ENCODE measurements at places on chromosomes 6 and 20. TPM values are rescaled to one million over a fixed set of nuclear protein-coding genes. Genes with fewer than 3 reads are reported as not detected.

DNA sequence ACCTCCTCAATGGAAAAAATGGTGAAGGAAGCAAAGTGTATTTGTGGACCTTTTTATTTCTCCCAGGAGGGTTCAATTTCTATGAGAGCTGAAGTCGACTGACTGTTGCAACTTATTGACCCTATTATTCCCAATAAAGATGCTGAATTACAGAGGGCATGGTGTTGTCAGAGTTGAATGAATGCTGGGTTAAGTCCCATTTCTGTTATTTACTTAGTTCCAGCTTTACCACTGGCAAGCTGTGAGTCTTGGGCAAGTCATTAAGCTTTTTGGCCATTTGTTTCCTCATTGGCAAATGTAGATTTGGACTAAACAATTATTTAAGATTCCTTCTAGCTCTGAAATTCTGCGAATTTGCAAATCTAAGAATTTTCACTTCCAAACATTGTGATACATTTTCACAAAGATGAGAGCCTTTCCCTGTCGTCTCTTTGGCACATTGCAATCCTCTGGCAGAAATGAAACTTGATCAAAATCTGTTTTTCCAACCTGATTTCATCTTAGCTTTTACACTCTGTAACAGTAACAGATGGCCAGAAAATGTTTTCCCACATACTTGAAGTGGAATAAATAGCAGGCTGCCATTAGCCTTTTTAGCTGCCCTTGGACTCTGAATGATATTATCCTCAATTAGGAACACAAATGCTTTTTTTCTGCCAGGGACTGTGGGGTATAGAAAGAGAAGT lies 21.3 kb downstream of the BLTP3A start:
- no peak for DNase-seq
- no peak overlapping the region for H3K27ac ChIP-seq
- H3K4me1 ChIP-seq: peaks cover 1% of the 10 kb centered on the region

DNA sequence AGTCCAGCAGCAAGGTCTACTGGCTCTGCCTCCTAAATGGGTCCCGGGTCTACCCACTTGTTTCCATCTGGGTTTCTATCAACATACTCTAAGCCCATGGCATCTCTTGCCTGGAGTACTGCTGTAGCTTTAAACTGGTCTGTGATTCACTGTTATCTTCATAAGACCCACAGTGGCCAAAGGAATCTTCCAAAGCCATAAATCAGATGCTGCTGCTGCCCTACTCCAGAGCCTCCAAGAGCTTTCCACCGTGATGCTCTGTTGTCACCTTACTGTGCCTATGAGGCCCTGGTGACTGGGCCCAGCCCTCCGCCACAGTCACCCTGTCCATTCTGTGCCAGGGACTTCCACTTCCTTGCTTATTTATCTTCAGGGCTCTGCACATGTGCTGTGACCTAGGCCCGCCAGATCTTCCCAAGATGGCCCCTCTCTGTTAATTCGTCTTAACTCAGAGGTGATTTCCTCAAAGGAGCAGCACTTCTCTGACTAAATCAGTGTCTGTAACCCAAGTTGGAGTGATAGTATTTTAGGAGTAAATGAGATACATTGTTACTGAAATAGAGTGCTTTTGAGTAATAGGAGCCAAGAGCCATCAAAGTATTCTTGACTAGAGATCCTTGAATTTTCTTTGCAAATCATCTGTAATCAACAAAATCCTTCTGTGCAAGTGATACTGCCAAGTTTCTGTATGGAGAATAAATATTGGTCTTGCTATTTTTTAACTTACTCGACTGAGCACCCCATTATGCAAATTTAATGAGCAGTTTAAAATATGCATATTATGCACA lies 102.5 kb downstream of the PPP1R14C start:
- H3K27me3 ChIP-seq: no peaks in the 10 kb centered on the region
- H3K4me3 ChIP-seq: no peak overlapping the region
- peaks cover 19% of the 10 kb centered on the region for H3K4me1 ChIP-seq
- DNase-seq: no peak
- no peak overlapping the region for H3K27ac ChIP-seq
- no peaks in the 10 kb centered on the region for H3K36me3 ChIP-seq

GRCh38 chr20:22490287-22491193 lies 93.8 kb downstream of the FOXA2 start:
- no peaks in the 10 kb centered on the region for H3K27me3 ChIP-seq
- peak; percentile 89 for DNase-seq
- H3K4me1 ChIP-seq: no peaks in the 10 kb centered on the region
- H3K27ac ChIP-seq: peak overlapping the region; percentile 48
- H3K36me3 ChIP-seq: no peaks in the 10 kb centered on the region

DNA sequence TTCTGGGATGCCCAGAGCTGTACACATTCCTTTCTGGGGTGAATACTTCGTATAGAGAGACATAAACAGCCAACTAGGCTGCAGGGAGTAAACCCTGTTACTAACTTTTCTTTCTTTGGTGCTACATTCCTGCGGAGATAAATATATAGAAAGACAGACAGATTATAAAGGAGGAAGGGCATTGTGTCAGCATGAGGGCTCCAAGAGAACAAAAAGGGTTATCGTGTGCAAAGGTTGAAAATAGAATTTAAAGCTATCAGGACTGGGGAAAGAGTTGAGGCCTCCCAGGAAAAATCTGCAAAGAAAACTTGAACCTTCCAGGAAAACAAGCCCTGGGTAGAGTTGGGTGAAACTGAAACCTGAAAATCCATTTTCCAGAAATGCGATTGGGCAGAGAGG lies 68.0 kb downstream of the TMEM170B start:
- H3K27me3 ChIP-seq: no peaks in the 10 kb centered on the region
- peaks cover 41% of the 10 kb centered on the region for H3K4me1 ChIP-seq
- DNase-seq: no peak
- H3K27ac ChIP-seq: no peak overlapping the region

KHDC1 gene
- 3.5 TPM for total RNA-seq

RIN2 gene
- 85.0 TPM for total RNA-seq

COL21A1 gene
- total RNA-seq: 7.3 TPM

ECT2L gene
- 13.4 TPM for total RNA-seq
